ENCODE measurements at places on chromosomes 2 and 18.

GRCh38 chr18:58175786-58176176, 131.8 kb downstream of the NEDD4L start:
- peaks cover 39% of the 10 kb centered on the region for H3K4me1 ChIP-seq
- H3K27me3 ChIP-seq: no peaks in the 10 kb centered on the region
- H3K27ac ChIP-seq: peak overlapping the region; percentile 63
- no peak for DNase-seq
- peaks cover 12% of the 10 kb centered on the region for H3K36me3 ChIP-seq

- no peak overlapping the region for H3K4me3 ChIP-seq
- no peak for DNase-seq
- peaks cover 4% of the 10 kb centered on the region for H3K27me3 ChIP-seq
- H3K36me3 ChIP-seq: no peaks in the 10 kb centered on the region
- peaks cover 5% of the 10 kb centered on the region for H3K4me1 ChIP-seq
- H3K27ac ChIP-seq: no peak overlapping the region
Observed at GRCh38 chr2:122532072-122532344, 776.6 kb downstream of the TSN start.

GRCh38 chr2:47751856-47752414, 31.0 kb upstream of the MSH6 start:
- peaks cover 21% of the 10 kb centered on the region for H3K4me1 ChIP-seq
- no peaks in the 10 kb centered on the region for H3K36me3 ChIP-seq
- DNase-seq: no peak
- H3K27ac ChIP-seq: peak overlapping the region; percentile 91
- H3K4me3 ChIP-seq: no peak overlapping the region

DNA sequence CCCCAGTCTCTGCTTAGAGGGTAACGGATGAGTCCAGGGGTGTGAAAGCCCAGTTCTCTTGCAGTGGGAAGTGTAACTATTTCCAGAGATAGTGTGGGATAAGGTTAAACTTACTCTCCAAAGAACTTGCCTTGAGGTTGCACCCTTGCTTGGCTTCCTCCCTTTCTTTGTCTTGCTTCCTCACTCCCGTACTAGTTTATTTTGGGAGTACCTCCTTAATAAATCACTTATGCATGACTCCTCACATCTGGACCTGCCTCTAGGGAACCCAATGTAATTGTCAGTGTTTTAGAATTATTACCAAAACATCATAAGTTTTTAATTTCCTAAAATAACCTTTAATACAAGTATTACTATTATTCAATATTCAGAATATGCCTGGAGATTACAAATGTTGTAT, 35.2 kb downstream of the CPO start:
- DNase-seq: no peak
- peaks cover 6% of the 10 kb centered on the region for H3K36me3 ChIP-seq
- peaks cover 14% of the 10 kb centered on the region for H3K4me1 ChIP-seq
- H3K27me3 ChIP-seq: no peaks in the 10 kb centered on the region
- H3K27ac ChIP-seq: no peak overlapping the region

DNA sequence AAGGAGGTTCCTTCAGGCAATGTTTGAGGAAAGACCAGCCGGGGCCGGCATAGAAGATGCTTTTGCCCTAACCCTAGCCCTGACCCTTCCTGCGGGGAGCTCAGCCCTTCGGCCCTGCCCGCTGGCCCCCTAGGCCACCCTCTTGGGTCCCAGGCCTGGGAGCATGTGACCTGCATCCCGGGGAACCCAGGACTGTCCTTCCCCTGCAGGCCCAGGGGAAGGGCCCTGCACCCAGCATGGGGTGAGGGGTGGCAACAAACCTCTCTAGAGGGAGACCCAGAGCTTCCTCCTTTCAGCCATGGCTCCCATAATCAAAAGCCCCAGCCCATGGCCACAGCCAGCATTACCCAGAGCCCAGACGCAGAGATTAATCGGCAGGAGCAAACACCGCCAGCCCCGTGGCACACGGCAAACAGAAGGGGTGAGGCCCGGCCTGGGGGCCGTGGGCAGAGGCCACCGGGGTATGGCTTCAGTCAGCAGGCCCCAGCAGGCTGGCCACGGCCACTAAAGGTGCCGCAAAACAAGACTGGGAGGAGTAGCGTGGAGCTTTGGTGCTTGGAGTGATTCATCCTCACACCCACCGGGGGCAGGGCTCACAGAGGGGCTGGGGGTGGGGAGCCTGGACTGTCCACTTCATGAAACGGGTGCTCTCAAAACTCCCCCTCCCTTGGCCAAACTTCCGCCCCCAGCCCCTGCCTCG, 61.6 kb upstream of the HPCAL1 start:
- peaks cover 10% of the 10 kb centered on the region for H3K4me1 ChIP-seq
- no peak overlapping the region for H3K4me3 ChIP-seq
- peaks cover 19% of the 10 kb centered on the region for H3K27me3 ChIP-seq
- no peak overlapping the region for H3K27ac ChIP-seq
- DNase-seq: peak; percentile 2
- H3K36me3 ChIP-seq: no peaks in the 10 kb centered on the region

DNA sequence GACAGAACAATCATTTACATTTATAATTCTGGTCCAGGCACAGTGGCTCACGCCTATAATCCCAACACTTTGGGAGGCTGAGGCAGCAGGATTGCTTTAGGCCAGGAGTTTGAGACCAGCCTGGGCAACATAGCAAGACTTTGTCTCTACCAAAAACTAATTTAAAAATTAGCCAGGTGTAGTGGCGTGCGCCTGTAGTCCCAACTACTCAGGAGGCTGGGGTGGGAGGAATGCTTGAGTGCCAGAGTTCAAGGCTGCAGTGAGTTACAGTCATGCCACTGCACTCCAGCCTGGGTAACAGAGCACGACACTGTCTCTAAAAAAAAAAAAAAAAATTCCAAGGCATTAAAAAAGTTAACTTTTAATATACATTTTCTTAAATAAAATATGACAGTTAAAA, 88.1 kb downstream of the PLEKHM3 start:
- no peaks in the 10 kb centered on the region for H3K36me3 ChIP-seq
- no peak overlapping the region for H3K27ac ChIP-seq
- no peaks in the 10 kb centered on the region for H3K4me1 ChIP-seq
- H3K4me3 ChIP-seq: no peak overlapping the region
- peaks cover 29% of the 10 kb centered on the region for H3K27me3 ChIP-seq

DNA sequence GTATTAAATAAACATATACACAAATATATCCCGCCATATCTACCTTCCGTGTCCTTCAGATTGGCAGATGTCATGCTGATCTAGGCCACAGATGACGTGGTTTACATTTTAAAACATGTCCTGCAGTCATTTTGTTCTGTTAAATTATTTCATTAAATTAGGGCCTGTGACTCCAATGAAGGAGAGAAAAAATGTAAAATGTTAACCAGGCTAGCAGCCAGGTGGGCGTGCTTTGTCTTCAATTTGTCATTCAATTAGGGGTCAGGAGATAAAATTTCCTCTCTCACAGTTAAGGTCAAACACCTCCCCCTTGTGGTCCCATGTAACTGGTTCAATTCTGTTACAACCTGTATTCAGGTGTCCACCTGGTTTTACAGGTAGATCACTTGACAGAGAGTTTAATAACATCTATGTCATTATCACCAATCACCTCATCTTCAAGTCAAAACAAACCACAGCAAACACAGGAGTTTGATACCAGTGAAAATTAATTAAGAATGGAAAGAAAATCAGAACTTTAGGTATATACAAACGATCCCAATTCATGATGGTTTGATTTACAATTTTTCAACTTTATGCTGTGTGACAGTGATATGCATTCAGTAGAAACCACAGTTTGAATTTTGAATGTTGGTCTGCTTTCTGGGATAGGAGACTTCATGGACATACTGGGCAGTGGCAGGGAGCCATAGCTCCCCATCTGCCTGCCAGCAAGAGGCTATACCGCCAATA, 339.4 kb downstream of the CMPK2 start:
- peak overlapping the region; percentile 26 for H3K4me3 ChIP-seq
- peak; percentile 28 for DNase-seq
- H3K27ac ChIP-seq: no peak overlapping the region
- no peaks in the 10 kb centered on the region for H3K27me3 ChIP-seq
